Placental pericyte (primary cell): ENCODE measurements at places on chromosomes 5 and 9. TPM values are rescaled to one million over a fixed set of nuclear protein-coding genes. Genes with fewer than 3 reads are reported as not detected.

PTPDC1 gene
- 9.2 and 14.6 TPM in 2 replicates for total RNA-seq

IL7R gene
- total RNA-seq: 5.5 and 31.1 TPM in 2 replicates

CBY3 gene
- total RNA-seq: 0.29 TPM in 1 of 2 replicates, not detected in the other

EIF4E1B gene
- not detected in 2 replicates for total RNA-seq

OBP2B gene
- total RNA-seq: not detected in 2 replicates

CER1 gene
- total RNA-seq: not detected in 2 replicates

SPINK4 gene
- 1.3 and 1.8 TPM in 2 replicates for total RNA-seq

PCDHGA2 gene
- 2.0 and 6.3 TPM in 2 replicates for total RNA-seq

DAB2 gene
- 69.9 and 132 TPM in 2 replicates for total RNA-seq

ZNF366 gene
- not detected in 2 replicates for total RNA-seq
